Activated T-cell treated with anti-CD3 and anti-CD28 coated beads for 48 hours (primary cell): ENCODE measurements at places on chromosomes 7 and 10.

DNA sequence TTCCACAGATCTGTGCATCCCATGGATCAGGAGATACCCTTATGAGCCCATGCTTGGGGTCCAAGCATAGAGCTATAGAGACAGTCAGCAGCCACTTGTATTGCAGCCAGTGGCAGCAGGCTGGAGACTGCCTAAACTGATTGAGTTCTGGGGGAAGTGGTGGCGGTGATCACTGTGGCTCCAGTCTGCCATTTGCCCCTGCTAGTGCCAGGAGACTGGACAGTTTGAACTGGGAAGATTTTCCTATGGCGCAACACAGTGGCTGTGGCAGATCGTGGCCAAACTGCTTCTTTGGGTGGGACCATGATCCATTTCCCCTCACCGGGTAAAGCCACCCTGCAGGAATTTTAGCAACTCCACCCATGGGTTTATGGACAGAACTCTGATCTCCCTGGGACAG is 679.7 kb upstream of the SEMA3D start:
- no peak for DNase-seq

DNA sequence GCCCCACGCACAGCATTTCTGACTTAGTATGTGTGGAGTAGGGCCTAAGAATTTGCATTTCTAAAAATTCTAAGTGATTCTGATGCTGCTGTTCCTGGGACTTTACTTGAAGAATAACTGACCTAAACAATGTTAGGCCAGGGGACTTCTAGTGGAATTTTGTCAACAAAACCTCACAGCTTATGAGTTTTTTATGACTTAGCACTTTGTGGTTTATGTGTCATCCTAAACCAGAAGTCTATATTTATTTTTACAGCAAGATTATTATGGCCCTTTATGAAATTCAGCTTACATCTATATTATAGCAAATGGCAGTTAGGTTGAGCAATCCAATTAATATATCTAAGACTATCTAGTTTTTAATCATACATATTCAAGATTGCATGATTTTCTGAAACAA is 24.6 kb upstream of the BET1 start:
- no peak for DNase-seq

- no peak for DNase-seq
These were observed 753.4 kb downstream of the NRG3 start for GRCh38 chr10:82628373-82628772.

DNA sequence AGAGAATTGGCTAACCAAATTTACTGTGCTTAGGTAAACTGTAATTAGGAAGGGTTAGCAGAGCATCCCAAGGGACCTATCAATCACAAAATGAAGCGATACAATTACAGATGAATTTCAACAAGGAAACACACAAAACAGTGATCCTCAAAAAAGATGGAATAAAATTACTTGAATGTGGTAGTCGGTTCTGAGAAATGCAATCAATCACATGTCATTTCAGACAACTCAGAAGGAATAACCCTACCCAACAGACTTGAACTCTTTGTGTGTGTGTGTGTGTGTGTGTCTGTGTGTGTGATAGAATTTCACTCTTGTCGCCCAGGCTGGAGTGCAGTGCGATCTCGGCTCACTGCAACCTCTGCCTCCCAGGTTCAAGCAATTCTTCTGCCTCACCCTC is 43.5 kb downstream of the ST8SIA6 start:
- no peak for DNase-seq

GRCh38 chr10:3482200-3482993 is 302.6 kb downstream of the KLF6 start:
- DNase-seq, result no peak

GRCh38 chr7:41416208-41416595 is 286.7 kb downstream of the INHBA start:
- DNase-seq, result no peak

GRCh38 chr7:1403638-1404459 is 55.4 kb downstream of the MICALL2 start:
- no peak for DNase-seq

GRCh38 chr10:49465736-49466135 is 69.8 kb upstream of the DRGX start:
- DNase-seq, result no peak

DNA sequence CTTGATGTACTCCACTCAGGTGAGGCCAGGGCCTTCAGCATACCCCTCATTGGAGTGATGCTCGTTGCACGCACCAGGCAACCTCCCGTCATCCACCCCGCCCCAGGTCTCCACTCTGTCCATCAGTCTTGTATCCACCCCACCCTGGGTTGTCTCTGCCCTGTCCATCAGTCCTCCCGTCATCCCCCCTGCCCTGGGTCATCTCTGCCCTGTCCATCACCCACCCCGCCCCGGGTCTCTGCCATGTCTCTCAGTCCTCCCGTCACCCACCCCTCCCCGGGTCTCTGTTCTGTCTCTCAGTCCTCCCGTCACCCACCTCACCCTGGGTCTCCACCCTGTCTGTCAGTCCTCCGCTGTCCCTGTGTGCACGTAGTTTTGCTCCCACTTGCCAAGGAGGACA is 59.9 kb downstream of the WDR37 start:
- DNase-seq, result no peak

- DNase-seq, result no peak
These were observed 8.6 kb upstream of the GRID1 start for GRCh38 chr10:86375204-86375603.

DNA sequence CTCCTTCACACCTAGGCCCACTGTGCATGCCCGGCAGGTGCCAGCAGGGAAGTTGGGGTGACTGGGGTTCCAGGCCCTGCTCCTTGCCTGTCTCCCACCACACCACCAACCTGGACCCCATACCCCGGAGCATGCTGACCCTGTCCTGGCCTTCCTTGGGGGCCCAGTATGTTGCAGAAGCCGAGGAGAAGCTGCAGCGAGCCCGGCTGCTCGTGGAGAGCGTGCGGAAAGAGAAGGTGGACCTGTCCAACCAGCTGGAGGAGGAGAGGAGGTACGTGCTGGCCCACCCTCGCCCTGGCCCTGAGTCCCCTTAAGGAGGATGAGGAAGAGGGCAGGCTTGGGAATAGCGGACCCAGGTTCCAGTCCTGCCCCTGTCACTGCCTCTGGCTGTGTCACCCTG is 70.8 kb downstream of the CLIP2 start:
- no peak for DNase-seq

- no peak for DNase-seq
These were observed 217.6 kb upstream of the TCF7L2 start for GRCh38 chr10:112732277-112732921.
